ENCODE measurements at places on chromosomes 3 and 15. TPM values are rescaled to one million over a fixed set of nuclear protein-coding genes. Genes with fewer than 3 reads are reported as not detected.

The MYLK gene
- total RNA-seq, result 0.12 TPM

- no peaks in the 10 kb centered on the region for H3K4me1 ChIP-seq
- H3K27ac ChIP-seq, result no peak overlapping the region
- H3K4me3 ChIP-seq, result peak overlapping the region; percentile 72
- DNase-seq, result no peak
These were observed 608 bp downstream of the SCN5A start for GRCh38 chr3:38648659-38649499.

DNA sequence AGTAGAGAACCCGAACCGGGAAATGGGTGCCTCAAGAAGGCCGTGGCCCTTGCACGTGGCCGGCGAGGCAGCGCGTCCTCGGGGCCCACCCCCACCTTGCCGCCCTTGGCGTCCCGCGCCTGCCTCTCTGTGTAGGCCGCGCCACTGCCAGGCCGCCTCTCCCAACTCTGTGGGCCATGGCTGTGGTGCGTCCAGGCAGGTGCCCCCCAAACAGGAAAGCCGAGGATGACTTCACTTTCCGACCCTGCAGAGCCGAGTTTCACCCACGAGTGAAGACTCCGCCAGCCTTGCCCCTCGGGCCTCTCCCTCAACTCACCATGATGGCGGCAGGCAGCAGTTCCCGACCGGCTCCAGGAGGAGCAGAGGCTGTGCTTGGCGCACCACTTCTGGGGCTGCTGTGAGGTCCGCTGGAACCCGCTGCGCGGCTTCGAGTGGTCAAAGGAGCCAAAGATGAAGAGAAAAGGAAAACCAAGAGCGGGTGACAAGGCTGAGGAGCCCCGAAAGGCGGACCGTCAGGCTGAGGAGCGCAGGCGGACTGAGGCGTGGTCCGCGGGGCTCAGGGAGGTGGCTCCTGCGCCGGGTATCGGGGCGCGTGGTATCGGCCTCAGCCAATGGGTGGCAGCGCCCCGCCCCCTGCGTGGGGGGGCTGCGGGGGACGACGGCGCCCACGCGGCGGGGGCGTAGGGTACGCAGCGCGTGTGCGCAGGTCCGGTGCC is at the start of gene DAZL:
Gene DAZL (minus strand): TSS at position 537 of the 716 bp plus-strand sequence. CDS start 218 bp downstream, at position 319.
- H3K4me3 ChIP-seq, result no peak within 1 kb of the TSS
- H3K4me1 ChIP-seq, result peaks cover 5% of the 10 kb centered on the region
- peaks cover 15% of the 10 kb centered on the region for H3K27me3 ChIP-seq
- no peak within 1 kb of the TSS for H3K27ac ChIP-seq
- no peaks in the 10 kb centered on the region for H3K36me3 ChIP-seq

GRCh38 chr3:192831111-192831644 is 86.5 kb downstream of the MB21D2 start:
- H3K27me3 ChIP-seq, result no peaks in the 10 kb centered on the region
- H3K4me1 ChIP-seq, result no peaks in the 10 kb centered on the region
- DNase-seq, result no peak
- no peak overlapping the region for H3K4me3 ChIP-seq
- no peaks in the 10 kb centered on the region for H3K36me3 ChIP-seq

DNA sequence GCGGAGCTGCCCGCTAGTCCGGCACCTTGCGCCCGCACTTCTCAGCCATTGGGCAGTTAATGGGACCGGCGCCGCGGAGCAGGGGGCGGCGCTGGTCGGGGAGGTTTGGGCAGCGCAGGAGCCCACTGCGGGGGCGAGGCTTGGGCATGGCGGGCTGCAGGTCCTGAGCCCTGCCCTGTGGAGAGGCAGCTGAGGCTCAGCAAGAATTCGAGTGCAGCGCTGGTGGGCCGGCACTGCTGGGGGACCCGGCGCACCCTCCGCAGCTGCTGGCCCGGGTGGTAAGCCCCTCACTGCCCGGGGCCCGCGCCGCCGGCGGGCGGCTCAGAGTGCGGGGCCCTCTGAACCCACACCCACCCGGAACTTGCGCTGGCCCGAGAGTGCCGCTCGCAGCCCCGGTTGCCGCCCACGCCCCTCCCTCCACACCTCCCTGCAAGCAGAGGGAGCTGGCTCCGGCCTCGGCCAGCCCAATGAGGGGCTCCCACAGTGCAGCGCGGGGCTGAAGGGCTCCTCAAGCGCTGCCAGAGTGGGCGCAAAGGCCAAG is 835.0 kb downstream of the TBL1XR1 start:
- no peak overlapping the region for H3K4me3 ChIP-seq
- peaks cover 5% of the 10 kb centered on the region for H3K36me3 ChIP-seq
- H3K27ac ChIP-seq, result no peak overlapping the region
- no peaks in the 10 kb centered on the region for H3K27me3 ChIP-seq

DNA sequence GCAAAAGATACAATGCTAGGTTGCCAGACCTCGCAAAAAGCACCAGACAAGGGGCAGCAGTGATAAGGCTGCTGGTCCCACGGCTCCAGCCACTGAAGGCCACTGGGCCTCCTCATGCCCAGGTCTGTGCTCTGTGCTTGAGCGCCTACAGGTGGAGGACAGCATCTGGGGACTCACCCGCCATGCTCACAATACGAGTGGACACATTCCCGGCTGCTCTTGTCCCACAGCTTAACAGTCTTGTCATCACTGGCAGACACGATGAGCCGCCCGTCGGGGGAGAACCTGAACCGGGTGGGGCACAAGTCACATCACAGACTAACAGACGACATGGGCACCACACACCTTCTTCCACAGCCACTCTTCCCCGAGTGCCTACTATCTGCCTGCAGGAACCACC is 7.4 kb downstream of the POC1A start:
- H3K4me1 ChIP-seq, result peaks cover 14% of the 10 kb centered on the region
- peak; percentile 34 for DNase-seq
- H3K36me3 ChIP-seq, result no peaks in the 10 kb centered on the region

DNA sequence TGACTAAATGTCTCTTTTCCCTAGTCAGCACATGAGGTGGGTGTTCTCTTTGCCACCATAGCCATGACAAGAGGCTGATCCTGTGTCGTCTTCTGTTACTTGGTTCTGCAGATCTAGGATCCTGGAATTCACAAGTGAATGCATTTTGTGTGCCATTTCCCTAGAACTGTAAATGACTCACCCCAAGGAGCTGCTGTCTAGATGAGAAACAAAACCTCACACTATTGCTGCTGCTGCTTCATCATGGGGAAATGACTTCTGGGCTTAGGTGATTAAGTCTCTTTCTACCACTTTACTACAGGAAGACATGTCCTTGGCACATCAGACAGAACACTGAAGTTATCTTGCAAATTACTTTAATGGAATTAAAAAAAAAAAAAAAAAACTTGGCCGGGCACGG is 54.9 kb downstream of the SLCO3A1 start:
- DNase-seq, result no peak
- no peak overlapping the region for H3K4me3 ChIP-seq
- no peaks in the 10 kb centered on the region for H3K27me3 ChIP-seq
- H3K4me1 ChIP-seq, result peaks cover 46% of the 10 kb centered on the region

GRCh38 chr15:58932710-58933280 is 684 bp downstream of the SLTM start:
- DNase-seq, result no peak
- peaks cover 2% of the 10 kb centered on the region for H3K27me3 ChIP-seq
- peak overlapping the region; percentile 97 for H3K27ac ChIP-seq
- peak overlapping the region; percentile 95 for H3K4me3 ChIP-seq
- no peaks in the 10 kb centered on the region for H3K36me3 ChIP-seq

GRCh38 chr15:28994831-28995596 is 109.2 kb downstream of the APBA2 start:
- no peak for DNase-seq
- peaks cover 48% of the 10 kb centered on the region for H3K4me1 ChIP-seq
- H3K27me3 ChIP-seq, result no peaks in the 10 kb centered on the region
- peak overlapping the region; percentile 76 for H3K4me3 ChIP-seq
- no peaks in the 10 kb centered on the region for H3K36me3 ChIP-seq
- peak overlapping the region; percentile 95 for H3K27ac ChIP-seq

- H3K27me3 ChIP-seq, result peaks cover 20% of the 10 kb centered on the region
- H3K4me1 ChIP-seq, result peaks cover 35% of the 10 kb centered on the region
- no peak overlapping the region for H3K27ac ChIP-seq
- peak overlapping the region; percentile 5 for H3K4me3 ChIP-seq
- no peak for DNase-seq
- peaks cover 4% of the 10 kb centered on the region for H3K36me3 ChIP-seq
These were observed 19.3 kb downstream of the TNFAIP8L3 start for GRCh38 chr15:51075364-51075763.

- H3K27me3 ChIP-seq, result no peaks in the 10 kb centered on the region
- H3K4me3 ChIP-seq, result no peak overlapping the region
- H3K4me1 ChIP-seq, result no peaks in the 10 kb centered on the region
- H3K36me3 ChIP-seq, result peaks cover 4% of the 10 kb centered on the region
- no peak for DNase-seq
- H3K27ac ChIP-seq, result no peak overlapping the region
These were observed 514.1 kb downstream of the ROBO1 start for GRCh38 chr3:79253704-79254103.

DNA sequence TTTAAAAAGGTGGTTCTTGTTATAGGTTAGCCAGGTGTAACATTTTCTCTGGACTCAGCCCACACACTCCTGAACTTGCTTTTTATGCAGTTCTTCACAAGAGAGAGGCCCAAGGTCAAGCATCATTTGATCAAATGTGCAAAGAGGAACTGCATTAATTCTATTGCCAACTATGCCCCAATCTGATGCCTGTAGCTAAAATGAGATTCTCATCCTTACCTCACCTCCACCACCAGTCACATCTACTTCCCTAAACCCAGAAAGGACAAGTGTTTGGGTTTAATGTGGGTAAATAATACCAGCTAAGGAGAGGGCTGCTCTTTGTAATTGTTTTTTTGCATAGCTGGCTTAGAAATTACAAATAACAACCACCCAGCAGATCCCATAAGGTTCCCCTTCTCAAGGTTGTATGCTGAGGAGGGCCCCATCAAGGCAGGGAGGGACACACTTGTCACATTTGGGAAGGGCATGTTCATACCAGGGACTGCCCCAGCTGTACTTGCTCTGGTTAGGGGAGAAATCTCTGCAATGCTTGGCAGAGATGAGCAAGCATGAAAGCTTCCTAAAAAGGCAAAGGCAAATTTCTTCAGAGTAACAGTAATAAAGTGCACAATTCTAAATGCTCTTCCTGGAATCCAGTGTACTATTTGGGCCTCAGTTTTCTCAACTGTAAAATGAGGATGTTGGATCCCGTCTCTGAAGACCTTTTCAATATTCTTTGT is 76.2 kb downstream of the TGFBR2 start:
- peaks cover 21% of the 10 kb centered on the region for H3K36me3 ChIP-seq
- H3K4me1 ChIP-seq, result peaks cover 57% of the 10 kb centered on the region
- H3K4me3 ChIP-seq, result peak overlapping the region; percentile 43
- peak overlapping the region; percentile 71 for H3K27ac ChIP-seq

- H3K36me3 ChIP-seq, result no peaks in the 10 kb centered on the region
- no peak for DNase-seq
- no peaks in the 10 kb centered on the region for H3K4me1 ChIP-seq
These were observed 758.6 kb upstream of the CFAP20DC start for GRCh38 chr3:59808446-59808845.

DNA sequence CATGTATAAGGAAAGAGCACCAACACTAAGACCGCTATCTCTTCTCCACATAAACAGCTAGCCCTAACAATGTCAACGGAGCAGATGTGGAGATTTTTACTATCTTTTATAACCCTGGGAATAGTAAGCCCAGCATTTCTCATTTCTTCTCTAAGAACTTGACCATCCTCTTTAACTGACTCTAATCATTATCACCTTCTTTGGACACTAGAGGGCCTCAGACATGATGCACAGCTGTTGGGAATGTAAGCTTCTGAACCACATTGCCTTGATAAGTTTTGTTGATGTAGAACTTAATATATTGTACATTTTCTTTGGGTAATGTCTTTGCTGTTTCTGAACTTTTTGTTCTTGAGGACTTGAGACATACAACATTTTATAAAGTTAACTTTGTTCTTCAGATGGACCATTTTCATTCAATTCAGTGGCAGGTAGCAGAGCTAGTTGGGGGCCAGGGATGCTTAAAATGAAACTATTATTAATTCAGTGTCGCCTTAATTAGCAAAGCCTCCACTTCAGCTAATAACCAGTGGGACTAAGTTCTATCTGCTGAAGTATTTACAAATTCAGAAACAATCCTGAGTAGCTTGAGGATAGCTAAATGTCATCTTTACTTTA is 9.6 kb upstream of the TAGLN3 start:
- no peak overlapping the region for H3K27ac ChIP-seq
- no peak overlapping the region for H3K4me3 ChIP-seq
- H3K27me3 ChIP-seq, result no peaks in the 10 kb centered on the region
- H3K4me1 ChIP-seq, result peaks cover 18% of the 10 kb centered on the region
- peaks cover 10% of the 10 kb centered on the region for H3K36me3 ChIP-seq
- DNase-seq, result no peak

DNA sequence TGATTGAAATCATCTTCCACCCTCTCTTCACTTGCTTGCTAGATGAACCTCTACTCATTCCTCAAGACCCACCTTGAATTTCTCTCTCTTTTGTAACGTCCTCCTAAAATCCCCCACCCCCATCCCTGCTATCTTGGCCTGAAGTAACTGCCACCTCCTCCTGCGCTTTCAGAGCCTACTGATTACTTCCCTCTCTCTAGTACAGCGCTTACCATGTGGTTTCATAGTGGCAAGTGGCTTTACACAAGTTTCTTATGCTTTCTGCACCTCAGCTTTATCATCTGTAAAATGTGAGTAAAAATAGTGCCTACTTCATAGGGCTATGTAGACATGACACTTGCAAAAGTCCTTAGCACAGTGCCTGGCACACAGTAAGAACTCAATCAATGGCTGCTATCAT is 28.7 kb upstream of the DAZL start:
- peaks cover 6% of the 10 kb centered on the region for H3K4me1 ChIP-seq
- H3K36me3 ChIP-seq, result no peaks in the 10 kb centered on the region

GRCh38 chr3:36876181-36876936 is 68.5 kb downstream of the TRANK1 start:
- peak; percentile 67 for DNase-seq
- peak overlapping the region; percentile 83 for H3K4me3 ChIP-seq
- H3K27ac ChIP-seq, result peak overlapping the region; percentile 78
- no peaks in the 10 kb centered on the region for H3K36me3 ChIP-seq

GRCh38 chr15:68154923-68155559 is 50.1 kb downstream of the CALML4 start:
- H3K27ac ChIP-seq, result no peak overlapping the region
- no peak for DNase-seq

Data from natural killer cell treated with Interleukin-12 subunit alpha and Interleukin-12 subunit beta and Interleukin-15 and Interleukin-18, amount 100 ng/mL, for 72 hours (primary cell).